ENCODE measurements at places on chromosomes 1 and 21.

- DNase-seq, result no peak
Observed at GRCh38 chr21:45299026-45299863, 11.6 kb upstream of the POFUT2 start.

- DNase-seq, result no peak
Observed at GRCh38 chr1:226677027-226678020, 61.8 kb downstream of the ITPKB start.

DNA sequence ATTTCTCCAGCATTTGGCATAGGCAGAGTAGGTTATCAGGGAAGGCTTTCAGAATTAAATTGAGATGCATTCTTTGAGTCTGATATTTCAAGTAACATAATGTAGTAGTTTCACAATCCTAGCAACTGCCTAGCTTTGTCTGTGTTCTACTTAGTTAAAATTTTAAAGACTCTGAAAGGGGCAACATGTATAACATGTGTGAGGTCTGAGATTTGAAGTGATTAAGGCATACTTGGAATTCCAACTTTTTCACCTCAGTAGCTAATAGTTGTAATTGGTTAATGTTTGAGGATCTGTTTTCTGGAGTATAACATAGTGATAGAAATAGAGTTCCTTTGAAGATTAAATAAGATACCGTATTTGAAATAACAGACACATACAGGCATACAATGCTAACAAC is 335.2 kb upstream of the BEND5 start:
- DNase-seq, result no peak

- no peak for DNase-seq
Observed at GRCh38 chr1:154739654-154740053, 130.4 kb downstream of the KCNN3 start.

GRCh38 chr1:198088360-198089071 is 68.3 kb upstream of the NEK7 start:
- DNase-seq, result no peak

DNA sequence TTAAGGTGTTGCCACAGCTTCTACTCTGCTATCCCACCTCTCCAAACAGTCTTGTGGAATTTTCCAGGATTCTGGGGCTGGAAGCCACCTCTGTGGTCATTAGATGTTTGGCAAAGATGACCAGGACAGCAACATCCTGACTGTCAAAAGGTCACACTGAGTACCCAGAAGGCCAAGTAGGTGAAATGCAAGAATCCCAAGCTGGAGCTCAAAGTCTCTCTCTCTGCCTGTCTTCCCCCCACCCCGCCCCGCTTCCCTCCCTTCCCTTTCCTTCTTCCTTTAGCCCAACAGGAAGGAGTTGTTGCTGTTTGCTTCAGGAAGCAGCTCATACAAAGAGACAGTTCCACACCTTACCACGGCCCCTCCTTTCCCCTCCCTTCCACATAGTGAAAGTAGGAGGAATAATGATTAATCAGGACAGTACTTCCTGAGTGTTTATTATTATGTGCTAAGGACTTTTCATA is 75.6 kb upstream of the SLC2A1 start:
- no peak for DNase-seq

DNA sequence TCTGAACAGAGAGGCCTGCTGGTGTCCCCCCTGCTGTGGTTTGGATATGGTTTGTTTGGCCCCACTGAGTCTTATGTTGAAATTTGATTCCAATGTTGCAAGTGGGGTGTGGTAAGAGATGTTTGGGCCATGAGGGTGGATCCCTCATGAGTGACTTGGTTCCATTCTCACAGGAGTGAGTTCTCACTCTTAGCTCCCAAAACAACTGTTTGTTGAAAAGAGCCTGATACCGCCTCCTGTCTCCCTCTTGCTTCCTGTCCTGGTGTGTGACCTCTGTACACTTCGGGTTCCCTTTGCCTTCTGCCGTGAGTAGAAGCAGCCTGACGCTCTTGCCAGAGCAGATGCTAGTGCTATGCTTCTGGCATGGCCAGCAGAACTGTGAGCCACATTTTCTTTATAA is 60.5 kb downstream of the C21orf91 start:
- DNase-seq, result no peak

DNA sequence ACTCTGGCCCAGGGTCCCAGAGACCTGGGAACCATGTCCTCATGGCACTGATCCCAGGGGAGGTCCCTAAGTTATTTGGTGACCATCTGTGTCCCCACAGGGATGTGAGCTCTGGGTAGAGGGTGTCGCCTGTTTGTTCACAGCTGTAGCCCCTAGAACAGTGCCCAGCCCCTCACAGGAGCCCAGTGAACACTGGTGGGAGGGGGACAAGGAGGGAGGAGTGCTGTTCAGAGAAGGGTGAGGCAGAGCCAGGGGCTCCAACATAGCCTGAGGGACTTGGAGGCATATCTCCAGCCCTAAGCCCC is 450.4 kb downstream of the MATN1 start:
- no peak for DNase-seq

- no peak for DNase-seq
Observed at GRCh38 chr1:11592752-11593151, 61.5 kb downstream of the FBXO2 start.

- DNase-seq, result no peak
Observed at GRCh38 chr1:51519865-51520699, 1.0 kb upstream of the EPS15 start.

DNA sequence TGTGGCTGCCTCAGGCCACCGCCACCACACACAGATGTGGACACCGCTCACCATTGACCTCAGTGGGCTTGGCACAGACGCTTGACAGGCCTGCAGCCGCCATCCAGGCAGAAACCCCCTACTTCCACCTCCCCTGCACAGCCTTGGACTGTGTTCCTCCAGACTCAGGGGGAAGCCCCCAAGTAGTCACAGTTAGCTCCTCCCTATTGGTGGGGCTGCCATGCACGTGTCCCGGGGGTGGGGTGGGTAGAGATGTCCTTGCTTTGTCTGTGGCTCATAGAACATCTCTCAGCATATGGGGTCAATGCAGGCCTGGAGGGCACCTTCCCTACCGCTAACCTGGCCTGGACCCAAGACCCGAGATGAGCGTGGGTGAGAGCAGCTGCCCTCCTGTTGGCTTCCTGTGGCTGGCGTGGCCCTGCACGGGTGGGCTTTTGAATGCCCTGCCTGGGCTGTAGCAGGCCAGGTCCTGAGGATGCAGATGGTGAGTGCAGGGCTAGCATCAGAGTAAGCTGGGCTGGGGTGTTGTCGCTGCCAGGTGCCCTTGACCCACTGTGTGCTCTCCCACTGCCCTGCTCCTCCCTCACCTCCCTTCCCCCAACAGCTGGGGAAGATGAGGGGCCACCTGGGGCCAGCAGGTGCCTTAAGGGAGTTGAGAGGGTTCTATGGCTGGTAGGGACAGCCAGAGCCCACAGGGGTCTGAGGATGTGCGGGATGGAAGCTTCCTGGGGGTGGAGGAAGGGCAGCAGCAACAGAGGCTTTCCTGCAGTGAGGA is 6.2 kb downstream of the CROCC start:
- no peak for DNase-seq

DNA sequence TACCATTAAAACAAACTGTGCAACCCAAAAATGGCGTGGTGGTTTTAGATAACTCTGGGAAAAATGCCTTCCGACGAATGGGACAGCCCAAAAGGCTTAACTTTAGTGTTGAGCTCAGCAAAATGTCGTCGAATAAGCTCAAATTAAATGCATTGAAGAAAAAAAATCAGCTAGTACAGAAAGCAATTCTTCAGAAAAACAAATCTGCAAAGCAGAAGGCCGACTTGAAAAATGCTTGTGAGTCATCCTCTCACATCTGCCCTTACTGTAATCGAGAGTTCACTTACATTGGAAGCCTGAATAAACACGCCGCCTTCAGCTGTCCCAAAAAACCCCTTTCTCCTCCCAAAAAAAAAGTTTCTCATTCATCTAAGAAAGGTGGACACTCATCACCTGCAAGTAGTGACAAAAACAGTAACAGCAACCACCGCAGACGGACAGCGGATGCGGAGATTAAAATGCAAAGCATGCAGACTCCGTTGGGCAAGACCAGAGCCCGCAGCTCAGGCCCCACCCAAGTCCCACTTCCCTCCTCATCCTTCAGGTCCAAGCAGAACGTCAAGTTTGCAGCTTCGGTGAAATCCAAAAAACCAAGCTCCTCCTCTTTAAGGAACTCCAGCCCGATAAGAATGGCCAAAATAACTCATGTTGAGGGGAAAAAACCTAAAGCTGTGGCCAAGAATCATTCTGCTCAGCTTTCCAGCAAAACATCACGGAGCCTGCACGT is 82.1 kb downstream of the PRDM2 start:
- no peak for DNase-seq

DNA sequence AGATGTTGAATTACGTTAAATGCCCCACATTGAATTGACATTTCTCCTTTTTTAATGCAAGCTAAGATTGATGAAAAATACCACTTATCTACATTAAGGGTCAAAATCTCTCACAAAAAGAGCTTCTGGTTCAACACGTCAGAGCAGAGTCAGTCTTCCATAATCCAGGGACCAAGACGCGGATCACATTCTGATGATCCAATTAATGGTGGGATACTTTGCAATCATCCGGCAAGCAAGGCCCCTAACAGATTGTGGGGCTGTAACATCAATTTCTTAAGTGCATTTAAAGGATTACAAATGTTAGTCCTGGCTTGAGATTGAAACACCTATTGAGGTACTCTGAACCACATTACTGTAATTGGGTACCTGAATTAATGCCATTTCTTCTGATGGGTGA is 120.2 kb upstream of the ESRRG start:
- no peak for DNase-seq

DNA sequence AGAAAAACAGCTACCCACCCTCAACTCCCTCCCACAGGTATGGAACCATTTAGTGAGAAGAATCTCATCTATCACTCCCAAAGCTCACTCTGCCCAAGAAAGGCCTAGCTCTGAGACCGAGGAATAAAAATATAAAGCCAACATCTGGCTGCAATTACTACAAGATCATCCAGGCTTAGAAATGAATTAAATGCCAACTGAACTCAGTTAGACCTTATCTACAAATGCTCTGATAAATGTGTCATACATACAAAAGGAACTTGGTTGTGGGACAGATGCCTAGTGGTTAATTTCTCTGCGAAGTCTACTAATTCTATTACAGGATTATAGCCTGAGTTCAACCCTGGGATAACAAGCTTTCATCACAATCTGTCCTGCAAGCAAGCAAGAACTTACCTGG is 6.7 kb downstream of the ADIPOR1 start:
- DNase-seq, result no peak

- DNase-seq, result no peak
Observed at GRCh38 chr1:66213491-66213890, 320.5 kb upstream of the SGIP1 start.

DNA sequence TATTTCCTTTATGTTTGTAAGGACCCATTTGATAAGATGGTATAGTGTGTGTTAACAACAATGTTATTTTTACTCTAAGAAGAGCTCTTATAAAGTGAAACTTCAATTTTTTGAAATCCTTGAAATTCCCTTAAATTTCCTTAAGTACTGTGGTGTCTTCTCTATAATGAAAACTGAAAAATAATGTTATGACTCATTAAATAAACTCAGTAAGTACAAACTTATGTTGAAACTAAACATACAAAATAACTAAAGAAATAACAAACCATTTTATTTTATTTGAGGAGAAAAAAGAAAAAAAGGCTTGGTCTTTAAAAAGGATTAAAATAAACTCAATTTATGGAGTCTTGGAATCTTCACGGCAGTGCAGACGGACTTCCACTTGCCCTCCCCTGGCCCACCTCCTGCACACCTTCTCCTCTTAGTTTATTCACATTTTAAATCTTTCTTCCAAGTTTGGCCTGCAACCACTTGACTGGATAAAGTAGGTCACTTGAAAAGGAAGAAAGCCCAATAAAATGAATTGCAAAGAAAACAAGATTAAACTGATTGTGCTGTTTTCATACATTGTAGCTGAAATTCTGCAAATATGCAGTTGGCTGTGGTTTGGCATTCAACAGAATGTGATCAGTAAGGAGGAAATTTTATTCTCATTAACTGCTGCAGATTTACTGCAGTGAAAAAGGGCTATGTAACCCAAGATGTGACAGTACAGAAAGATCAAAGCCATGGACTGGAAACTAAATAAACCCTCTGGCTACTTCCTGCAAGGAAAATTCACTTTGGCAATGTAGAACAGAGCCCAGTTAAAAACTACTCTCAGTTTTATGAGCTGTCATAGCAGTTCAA is 48.5 kb upstream of the SCYL3 start:
- no peak for DNase-seq

DNA sequence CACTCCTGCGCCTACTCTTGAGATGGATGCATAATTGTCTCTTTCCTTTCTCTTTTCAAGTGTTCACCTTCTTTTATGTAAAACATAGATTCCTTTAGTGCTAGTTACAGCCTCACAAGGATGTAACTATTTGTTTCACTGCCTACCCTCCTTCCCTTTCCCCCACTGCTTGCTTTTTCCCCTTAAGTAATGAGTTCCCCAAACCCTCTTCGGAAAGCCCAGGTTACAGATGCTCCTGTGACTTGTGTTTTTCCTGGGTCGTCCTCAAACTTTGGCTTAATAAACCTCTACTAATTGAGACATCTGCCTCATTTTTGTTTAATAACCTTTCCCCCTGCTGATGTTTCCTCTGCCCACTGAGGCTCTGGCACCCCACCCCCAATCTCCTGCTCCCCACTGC is 39.2 kb downstream of the C21orf91 start:
- no peak for DNase-seq

DNA sequence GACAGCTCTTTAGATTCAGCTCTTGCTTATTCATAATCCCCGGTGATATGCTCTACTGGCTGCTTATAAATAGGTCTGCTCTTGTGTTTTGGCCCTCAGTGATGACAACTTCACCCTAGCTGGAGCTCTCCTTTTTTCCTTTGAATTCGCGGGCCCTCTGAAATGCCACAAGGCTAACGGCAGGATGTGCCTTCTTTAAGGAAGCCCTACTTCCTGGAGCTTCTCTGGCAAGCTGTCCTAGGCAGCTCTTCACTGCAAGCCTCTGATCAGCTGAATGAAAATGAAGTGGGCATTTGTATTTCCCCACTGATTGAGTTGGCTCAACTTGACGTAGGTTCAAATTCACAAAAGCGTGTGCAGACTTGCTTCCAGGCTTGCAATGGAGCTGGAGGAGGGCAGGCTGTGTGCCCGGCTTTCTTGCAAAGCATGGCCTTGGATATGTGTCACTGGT is 22.2 kb downstream of the SGIP1 start:
- DNase-seq, result no peak

All from stimulated activated CD8-positive, alpha-beta memory T cell treated with anti-CD3 and anti-CD28 coated beads, Interleukin-2, amount 100 ng/mL, for 48 hours (primary cell).